ENCODE measurements at places on chromosomes 3 and 15.

- no peak for DNase-seq
Observed at GRCh38 chr3:180036092-180036670, 556 bp downstream of the PEX5L start.

DNA sequence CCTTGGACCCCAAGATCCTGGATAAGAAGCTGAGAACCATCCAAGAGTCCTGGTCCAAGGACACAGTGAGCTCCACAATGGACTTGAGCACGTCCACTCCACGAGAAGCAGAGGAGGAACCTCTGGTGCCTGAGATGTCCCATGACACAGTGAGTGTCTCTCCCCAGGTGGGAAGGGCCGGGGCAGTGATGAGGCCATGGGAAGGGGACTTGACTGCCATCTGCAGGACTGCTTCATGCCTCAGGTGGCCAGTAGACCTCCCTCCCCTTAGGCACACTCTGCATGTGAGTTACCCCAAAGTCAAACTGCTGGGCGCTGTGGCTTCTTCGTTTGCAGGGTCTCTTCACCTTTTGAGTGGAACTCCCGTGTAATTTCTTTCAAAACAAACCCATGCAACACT lies 59.7 kb downstream of the CCDC33 start:
- no peak for DNase-seq

DNA sequence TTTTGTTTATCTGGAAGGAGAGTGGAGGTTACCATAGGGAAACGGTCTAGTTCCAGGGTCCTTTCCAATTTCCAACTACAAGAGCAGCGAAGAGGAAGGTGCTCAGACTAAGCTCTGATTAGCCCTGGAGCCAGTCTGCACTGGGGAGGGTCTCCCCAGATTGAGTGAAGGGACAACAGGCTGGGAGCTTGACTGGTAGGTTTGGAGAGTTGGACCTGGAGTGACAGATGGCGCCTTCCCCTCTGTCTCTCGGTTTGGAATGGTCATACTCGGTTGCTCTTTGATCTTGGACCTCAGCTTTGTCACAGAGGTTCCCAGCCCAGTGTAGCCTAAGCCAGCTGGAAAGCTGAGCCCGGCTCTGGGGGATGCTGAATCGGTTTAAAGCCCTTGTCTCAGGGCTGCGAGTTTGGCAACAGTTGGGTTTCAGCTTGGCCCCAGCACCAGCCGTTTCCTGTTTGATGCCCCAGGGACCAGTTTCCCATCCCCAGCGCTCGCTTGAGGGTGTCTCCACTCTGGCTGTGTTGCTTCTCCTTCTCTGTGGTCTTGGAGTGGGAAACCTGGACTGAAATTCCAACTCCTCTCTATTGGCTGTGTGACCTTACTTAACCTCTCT lies 53.1 kb upstream of the ULK4 start:
- peak; percentile 45 for DNase-seq

- DNase-seq, result no peak
Observed at GRCh38 chr15:38829086-38829485, 264.5 kb upstream of the RASGRP1 start.

DNA sequence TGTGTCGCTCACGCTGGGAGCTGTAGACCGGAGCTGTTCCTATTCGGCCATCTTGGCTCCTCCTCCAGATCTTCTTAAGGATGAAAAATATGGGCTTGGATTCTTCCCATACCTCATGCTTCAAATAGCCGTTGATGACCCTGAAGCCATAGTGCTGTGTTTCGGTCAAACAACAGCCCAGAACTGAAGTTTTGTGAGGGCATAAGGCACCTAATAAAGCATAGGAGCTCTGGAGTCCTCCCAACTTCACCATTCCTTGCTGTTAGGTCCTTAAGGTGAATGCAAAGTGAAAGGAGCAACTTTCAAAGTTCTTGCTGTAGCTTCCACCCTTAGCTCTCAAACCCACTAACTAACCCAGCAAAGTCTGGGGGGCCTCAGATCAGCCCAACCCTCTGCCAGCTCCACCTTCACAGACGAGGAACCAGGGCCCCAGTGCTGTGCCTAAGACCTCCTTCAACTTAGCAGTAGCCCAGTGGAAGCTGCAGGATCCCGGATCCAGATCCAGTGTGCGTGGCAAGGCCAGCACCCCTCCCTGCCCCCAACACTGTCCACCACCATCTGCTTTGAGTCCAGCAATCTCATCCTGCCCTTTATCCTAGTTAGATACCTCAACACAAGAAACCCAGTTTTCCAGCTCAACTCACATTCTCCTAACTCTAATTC lies at the start of gene GRK7:
Gene GRK7, plus strand, starts transcription at position 321 of the 663 bp plus-strand sequence. CDS start 14,877 bp downstream, outside the sequence.
- no peak for DNase-seq

- DNase-seq, result peak; percentile 18
Observed at GRCh38 chr3:39378088-39378487, 5.1 kb upstream of the SLC25A38 start.

DNA sequence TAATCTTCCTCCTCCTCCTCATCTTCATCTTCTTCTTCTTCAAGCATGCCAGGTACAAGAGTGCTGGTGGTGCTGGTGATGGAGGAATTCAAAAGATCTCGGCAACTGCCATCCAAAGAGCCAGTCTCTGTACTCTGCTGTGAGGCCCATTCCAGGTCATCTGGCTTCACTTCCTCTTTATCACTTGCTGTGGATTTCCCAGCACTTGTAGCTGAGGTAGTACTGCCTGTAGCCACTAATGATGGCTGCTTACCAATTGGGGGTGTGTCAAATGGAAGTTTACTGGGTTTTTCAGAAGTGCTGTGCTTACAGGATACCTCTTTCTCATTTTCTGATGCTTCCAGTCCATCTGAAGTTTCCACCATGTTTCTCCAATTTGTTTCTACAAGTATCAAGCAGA lies 28.8 kb upstream of the SHC4 start:
- peak; percentile 71 for DNase-seq

DNA sequence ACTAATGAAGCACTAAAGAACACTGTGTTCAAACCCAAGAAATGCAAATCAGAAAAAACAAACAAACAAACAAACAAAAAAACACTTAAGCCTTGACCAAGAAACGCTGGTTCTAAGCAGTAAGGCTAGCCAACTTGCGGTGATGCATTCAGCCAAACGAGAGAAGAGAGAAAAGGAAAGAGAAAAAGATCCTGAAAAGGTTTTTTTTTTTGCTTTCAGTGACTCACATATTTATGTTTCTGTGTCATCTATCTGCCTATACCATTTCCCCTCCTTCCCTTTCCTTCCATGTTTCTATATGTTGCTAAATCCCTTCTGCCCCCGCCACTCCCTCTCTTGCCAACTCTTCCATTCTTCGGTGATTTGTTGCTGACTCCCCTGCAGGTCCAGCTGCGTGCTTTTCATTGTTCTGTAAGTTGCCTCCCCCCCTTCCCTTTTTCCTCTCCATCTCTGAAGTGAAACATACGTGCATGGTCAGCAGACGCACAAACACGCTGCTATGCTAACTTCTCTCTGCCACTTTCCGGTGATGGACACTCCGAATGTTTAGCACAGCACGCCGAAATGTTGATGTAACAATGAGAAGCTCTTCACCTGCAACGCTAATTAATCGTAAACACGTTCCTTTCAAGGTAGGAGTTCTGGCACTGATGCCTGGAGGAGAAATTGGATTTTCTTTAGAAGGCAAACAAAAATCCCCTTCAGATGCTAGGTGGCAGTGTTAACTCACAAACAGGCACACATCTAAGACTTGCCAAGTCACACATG lies 154.4 kb downstream of the TUSC7 start:
- DNase-seq, result peak; percentile 23

DNA sequence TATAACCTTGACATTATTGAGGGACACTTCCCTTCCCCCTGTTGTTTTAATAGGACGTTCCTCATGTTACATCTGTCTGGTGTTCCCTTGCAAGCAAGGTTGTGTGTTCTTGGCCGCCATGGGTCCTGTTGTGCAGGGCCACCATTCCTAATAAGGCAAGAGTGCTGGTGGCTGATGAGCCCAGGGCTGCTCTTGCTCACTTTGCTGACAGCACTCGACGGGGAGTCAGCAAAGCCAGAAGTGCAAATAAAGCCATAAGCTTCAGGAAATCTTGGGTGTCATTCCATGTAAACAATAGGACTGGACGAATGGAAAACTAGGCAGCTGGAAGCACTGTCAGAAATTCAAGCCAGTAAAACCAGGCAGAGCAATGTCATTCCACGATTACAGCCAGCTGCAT lies 75.8 kb downstream of the SQOR start:
- DNase-seq, result no peak

- peak; percentile 76 for DNase-seq
Observed at GRCh38 chr3:125141596-125142419, 70.7 kb downstream of the SLC12A8 start.

- DNase-seq, result no peak
Observed at GRCh38 chr3:150351398-150351797, 56.7 kb upstream of the TSC22D2 start.
